ENCODE measurements at places on chromosomes 5 and 9.
A peak's percentile ranks its signal among the peaks of the same experiment; 100 is the strongest.

GRCh38 chr5:107153283-107153682, 517.5 kb downstream of the EFNA5 start:
- ATAC-seq, result no peak

GRCh38 chr9:95091601-95092261, 225.8 kb downstream of the FANCC start:
- ATAC-seq, result no peak

GRCh38 chr9:104835161-104835560, 71.2 kb downstream of the NIPSNAP3B start:
- no peak for ATAC-seq

- no peak for ATAC-seq
These were observed 30.1 kb downstream of the TSPAN17 start for GRCh38 chr5:176677209-176677939.

GRCh38 chr5:81353189-81353588, 40.7 kb downstream of the ACOT12 start:
- no peak for ATAC-seq

DNA sequence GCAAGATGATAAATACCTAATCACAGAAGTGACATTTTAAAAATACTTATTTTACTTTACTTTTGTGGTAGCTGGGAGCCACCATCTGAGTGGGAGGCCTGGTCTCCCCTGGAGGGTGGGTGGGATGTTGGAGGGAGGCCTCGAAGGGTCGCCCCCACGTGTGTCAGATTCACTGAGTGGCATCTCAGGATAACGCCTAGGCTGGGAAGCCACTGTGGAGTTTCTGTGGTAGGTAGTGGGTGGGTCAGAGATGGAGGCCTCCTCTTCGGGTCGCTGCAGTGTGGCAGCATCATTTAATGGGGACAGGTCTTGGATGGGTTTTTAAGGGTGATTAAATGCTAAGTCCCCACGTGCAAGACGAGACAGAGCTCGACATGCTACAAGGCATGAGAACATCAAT, 1154.8 kb upstream of the CDH18 start:
- ATAC-seq, result peak; percentile 39

DNA sequence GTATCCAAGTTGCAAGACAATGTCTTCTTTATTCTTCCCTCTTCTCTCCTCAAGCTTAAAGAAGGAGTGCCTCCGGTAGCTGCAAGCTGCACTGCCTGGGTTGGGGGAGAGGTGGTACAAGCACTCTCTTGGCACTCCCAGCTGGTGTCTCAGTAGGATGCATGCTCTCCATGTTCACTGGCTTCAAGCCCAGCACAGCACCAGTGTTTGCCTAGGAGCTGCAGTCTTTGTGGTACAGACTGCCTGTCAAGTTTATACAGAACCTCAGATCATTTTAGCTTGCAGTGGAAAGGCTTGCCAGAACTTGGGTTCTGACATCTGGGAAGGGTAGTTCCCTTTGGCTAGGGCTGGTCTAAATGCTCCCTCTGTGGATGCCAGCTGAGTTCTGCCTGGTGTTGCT, 505.6 kb downstream of the MAN2A1 start:
- ATAC-seq, result no peak

DNA sequence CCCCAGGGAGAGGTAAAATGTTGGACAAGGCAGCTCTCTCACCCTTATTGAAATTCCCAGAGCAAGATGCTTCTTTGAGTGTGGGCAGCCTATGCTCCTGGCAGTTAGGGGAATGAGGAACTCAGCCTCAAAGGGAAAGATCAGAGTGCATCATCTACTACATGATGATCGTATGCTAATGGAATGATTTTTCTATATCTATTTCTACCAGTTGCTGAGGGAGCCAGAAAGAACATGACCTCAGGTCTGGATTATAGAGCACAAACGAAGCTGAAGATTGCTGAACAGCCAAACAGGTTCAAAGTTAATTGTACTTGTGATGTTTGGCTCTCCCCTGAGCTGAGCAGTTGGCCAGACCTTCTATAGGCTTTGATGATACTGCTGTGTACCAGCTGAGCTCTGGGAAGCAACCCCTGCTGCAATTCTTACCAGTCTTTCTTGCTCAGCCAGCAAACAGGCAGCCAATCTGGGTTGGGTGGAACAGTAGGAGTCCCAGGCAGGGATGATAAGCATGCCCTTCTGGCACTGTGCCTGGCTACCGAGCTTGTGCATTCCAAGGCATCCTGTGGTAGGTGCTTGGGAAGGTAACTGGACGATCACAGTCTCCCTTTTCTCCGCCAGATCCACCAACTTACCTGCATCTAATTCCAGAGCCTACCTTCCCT, 10.3 kb upstream of the FBXL7 start:
- ATAC-seq, result no peak

GRCh38 chr9:92601451-92601850, 65.7 kb upstream of the ECM2 start:
- no peak for ATAC-seq

DNA sequence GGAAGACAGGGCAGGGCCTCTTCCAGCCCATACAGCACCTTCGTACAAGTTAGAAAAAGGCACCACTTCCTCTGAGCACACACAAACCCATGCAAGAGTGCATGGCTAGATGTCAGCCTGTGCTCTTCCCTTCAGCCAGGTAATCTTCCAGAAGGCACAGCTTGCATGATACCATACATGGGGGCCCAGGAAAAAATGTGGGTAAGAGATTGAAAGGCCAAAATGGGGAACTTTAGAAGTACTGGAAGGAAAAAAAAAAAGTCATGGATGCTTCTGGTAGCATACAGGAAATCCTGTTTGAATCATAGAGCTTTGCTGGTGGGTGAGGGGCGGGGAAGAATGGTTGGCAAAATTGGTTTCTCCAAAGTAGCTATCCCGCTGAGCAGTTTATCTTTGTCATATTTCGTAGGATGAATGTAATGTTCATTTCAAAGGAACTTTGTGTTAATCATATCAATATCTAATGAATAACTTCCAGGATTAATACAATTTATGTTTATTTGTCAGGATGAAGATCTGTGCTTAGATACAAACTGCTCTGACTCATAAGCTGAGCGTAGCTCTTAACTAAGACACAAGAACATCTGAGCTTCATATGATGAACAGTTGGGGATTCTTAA, 78.2 kb upstream of the MAP3K1 start:
- ATAC-seq, result peak; percentile 43

- no peak for ATAC-seq
These were observed 75.3 kb upstream of the BARHL1 start for GRCh38 chr9:132506977-132507669.

- no peak for ATAC-seq
These were observed 435.2 kb upstream of the ADAMTS16 start for GRCh38 chr5:4704951-4705350.

DNA sequence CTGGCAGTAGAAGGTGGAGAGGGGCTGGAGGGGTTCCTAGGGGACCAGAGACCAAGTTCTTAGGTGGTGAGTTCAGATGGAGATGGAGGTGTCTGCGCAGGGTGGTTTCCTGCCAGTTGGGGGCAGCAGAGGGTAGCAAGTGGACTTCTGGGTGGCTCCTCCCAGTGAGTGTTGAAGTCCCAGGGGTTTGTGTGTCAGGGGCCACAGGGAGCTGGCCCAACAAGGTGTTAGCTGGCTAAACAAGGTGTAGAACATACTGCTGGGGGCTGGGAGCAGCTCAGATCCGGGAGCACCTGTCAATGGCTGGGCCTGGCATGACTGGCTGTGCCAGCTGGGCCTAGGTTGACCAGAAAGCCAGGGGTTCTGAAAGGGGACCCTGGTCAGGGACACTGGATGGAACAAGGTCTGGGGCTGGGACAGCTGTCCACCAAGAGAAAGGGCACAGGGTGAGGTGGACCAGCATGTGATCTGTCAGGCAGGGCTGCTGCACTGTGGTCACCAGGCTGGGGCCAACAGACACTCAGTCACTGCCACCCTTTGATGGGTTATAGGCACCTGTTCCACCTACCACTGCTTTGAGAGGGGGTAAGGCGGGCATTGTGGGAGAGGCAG, 35.6 kb downstream of the DAB2IP start:
- ATAC-seq, result peak; percentile 70

GRCh38 chr9:109254317-109254716, 66.5 kb downstream of the EPB41L4B start:
- ATAC-seq, result no peak

DNA sequence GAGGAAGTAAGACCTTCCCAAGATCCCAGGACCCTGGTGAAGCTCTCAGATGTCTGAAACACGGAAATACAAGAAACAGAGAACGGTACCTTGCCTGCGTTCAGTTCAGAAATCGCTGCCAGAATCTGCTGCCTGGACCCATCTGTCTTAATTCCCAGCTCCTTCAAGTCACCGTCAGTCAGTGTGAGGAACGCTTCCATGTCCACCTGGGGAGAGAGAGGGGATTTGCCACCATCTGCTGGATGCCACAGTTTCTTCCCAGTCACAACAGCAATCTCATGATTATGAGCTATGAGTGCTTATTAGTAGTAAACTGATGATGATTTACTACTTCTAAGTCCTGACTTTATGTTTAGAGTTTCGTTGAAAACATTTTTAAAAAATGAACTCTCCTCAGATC, 36.7 kb upstream of the GABBR2 start:
- ATAC-seq, result no peak

DNA sequence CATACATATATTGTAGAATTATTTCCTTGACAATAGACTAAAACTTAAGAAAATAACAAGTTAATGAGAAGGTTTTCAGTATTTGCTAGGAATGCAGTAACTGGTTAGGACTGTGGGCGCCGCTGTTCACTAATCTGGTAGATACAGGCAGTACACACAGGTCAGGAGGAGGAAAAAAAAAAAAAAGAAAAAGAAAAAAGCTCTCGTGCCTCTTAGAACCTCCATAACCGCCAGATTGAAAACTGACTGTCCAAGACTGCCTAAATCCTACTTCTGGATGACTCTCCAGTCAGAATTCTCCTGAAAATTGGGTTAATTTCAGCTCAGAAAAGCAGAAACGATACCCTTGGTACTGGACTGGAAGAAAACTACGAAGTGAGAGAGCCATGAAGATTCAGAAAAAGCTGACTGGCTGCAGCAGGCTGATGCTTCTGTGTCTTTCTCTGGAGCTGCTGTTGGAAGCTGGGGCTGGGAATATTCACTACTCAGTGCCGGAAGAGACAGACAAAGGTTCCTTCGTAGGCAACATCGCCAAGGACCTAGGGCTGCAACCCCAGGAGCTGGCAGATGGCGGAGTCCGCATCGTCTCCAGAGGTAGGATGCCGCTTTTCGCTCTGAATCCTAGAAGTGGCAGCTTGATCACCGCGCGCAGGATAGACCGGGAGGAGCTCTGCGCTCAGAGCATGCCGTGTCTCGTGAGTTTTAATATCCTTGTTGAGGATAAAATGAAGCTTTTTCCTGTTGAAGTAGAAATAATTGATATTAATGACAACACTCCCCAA, at the start of gene PCDHGA1:
PCDHGA1 (plus strand) TSS at position 216 of the 782 bp plus-strand sequence.
- no peak for ATAC-seq

DNA sequence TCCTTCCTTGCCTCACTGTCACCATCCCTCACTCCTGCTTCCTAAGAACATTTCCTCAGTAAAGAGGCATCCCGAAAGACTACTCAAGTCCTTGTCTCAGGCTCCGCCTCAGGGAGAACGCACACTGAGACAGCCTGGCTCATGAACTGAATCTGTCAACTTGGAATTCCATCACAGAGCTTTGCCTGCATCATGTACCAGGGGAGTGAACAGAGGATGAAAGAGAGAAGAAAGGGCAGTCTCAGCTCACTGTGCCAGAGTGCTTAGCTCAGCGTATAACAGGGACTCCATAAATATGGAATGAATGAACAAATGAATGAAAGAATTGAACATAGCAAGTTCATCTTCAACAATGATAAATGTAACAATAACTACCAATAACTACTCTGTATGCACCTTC, 68.7 kb upstream of the SLC1A3 start:
- no peak for ATAC-seq

GRCh38 chr5:98492258-98492657, 281.2 kb upstream of the RGMB start:
- peak; percentile 64 for ATAC-seq

DNA sequence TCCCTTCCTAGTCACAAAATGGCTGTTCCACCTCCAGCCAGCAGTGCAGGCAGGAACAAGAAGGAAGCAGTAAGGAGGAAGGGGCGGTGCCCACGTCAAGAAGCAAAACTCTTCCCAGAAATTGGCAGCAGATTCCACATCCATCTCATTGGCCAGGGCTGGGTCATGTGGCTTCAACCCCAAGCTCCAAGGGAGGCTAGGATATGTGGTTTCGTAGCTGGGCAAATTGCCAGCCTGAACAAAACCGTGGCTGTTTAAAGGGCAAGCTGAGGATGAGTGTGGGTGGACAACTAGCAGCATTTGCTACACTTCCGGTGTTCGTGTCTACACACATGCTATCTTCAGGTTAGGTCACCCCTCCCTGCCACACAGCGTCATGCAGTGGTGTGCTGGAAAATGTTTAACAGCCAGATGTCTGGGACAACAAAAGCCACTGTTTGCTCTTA, 92.1 kb upstream of the MAP1B start:
- peak; percentile 84 for ATAC-seq

GRCh38 chr5:89350684-89351083, 467.7 kb upstream of the MEF2C start:
- no peak for ATAC-seq

DNA sequence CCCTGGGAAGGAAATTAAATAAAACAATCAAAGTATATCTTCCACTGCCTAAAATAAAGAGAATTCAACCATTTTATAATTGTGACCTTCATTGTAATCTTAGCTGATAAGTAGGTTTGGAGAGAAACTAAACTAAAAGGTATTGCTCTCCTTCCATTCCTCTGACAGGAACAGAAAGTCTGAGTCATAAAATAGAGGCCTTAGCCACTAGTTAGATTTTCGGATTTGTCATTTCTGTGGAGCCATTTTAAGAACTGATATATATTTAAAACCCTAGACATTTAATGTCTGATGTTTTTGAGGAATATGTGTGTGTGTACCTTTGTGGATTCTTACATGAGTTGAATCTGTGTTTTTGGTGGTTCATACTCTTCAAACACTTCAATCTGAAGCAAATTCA, 11.8 kb upstream of the TMC1 start:
- ATAC-seq, result peak; percentile 95

GRCh38 chr5:142944140-142944539, 174.0 kb downstream of the ARHGAP26 start:
- no peak for ATAC-seq

DNA sequence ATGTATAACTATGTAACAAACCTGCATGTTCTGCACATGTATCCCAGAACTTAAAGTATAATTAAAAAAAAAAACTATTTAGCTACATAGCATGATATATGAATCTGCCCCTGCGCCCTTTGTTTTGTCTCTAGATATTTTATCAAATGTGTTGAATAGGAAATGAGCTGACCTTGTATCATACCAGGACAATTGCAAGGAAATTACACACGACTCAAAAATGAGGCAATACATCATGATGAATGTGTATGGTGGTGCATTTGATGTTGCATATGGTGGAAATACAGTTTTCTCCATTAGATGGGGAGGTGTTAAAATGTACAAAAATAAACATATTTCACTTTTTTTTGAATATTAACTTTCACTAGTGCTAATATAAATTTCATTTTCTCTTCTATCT, 28.6 kb upstream of the CEP78 start:
- no peak for ATAC-seq

DNA sequence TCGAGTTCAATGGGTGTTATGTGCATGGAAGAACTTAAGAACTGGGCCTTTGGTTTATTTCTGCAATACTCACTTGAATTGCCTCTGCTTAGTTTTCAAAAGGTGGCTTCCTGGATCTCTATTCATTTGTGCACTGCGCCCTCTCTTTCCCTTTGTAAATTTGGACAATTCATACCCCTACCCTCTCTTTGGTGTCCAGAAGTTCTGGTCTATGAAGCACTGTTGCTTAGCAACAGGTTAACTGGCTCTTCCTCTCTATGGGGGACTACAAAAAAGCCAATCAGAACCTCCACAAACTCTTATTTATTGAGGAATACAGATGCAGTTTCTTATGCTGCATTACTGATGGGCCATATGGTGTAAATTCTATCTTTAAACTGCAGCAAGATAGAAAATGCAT, 13.5 kb upstream of the FAM120A start:
- ATAC-seq, result no peak

- ATAC-seq, result no peak
These were observed 250.5 kb downstream of the KIAA0825 start for GRCh38 chr5:94367900-94368299.

All from activated T-helper 17 cell treated with anti-CD3 and anti-CD28 coated beads, Interleukin-2, amount 50 U/mL, for 72 hours (primary cell).